NCI-H82 (cell line): ENCODE measurements at places on chromosomes 3 and 15.

DNA sequence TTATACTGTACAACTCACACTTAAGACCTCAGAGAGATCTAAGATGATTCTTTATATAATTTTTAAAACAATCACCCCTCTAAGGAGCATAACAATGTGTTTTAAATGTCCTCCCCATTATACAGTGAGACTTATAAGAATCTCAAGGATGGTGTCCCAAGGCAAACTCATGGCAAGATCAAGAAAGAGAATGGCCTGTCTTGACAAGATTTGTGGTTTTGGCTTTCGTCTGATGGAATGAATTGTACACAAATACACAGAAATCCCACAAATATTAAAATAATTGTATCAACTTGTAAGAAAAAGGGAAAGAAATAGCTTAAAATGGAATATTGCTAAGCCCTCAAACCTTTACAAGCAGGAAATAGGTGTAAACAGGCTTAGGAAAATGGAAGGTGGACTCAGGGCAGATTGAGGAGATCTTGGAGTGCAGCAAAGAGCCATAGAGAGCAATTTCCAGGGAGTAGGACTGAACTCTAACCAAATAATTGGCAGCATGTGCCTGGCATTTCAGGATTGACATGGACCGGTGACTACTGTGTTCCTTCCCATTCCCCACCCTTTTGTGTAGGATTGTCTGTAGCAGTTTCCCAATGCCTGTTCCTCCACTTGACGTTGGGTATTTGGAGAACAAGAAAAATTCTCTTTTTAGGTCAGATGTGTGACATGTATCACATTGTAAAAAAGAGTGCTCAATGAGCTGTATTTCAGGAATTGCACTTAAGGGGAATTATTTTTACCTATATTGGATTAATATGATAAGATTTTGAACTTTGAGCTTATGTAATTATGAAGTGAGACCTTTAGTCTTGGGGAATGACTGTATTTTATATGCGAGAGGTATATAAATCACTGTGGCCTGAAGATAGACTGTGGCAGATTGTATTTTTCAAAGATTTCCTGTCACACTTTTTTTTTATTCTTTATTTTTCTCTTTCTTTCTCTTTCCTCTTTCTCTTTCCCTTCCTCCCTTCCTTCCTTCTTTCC lies 317.8 kb upstream of the SLITRK3 start:
- DNase-seq: no peak

- no peak for DNase-seq
These were observed 37.3 kb upstream of the ATP10A start for GRCh38 chr15:25900431-25900830.

- DNase-seq: no peak
These were observed 100.4 kb upstream of the NR2E3 start for GRCh38 chr15:71709808-71710418.

GRCh38 chr3:94101860-94102259 lies 39.0 kb downstream of the NSUN3 start:
- DNase-seq: peak; percentile 9

DNA sequence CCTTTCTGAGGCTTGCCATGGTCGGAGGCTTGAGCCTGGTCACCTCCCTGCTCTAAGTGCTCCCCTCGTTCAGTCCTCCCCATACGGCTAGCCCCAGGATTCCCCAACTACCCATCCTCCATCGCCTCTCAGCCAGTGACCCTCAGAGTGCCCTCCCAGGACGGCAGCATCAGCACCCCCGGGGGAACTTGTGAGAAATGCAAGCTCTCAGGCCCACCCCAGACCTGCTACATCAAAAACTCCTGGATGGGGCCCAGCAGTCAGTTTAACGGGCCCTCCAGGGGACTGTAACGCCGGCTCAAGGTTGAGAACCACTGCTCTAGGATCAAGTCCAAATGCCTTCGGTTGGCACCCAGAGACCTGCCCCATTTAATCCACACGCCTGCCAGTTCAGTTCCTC lies 6.9 kb downstream of the ADAMTS17 start:
- DNase-seq: no peak

DNA sequence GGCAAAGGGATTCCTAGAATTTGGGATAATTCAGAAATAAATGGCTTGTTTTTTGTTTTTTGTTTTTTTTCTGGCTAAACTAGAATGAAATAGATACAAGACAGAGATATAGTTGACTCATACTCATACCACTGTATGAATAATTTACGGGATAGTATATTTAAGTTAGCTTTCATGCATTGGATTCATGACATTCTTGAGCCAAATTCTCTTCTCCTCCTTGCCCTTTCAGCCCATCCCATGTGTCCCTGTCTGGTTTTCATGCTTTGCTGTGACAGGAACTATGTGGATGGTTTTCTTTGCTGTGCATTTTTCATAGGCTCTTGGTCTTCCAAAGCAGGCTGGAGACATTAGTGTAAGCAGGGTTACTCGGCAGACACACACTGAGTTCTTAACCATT lies 66.6 kb upstream of the UMPS start:
- no peak for DNase-seq

GRCh38 chr15:47728426-47728825 lies 11.1 kb downstream of the SEMA6D start:
- no peak for DNase-seq

DNA sequence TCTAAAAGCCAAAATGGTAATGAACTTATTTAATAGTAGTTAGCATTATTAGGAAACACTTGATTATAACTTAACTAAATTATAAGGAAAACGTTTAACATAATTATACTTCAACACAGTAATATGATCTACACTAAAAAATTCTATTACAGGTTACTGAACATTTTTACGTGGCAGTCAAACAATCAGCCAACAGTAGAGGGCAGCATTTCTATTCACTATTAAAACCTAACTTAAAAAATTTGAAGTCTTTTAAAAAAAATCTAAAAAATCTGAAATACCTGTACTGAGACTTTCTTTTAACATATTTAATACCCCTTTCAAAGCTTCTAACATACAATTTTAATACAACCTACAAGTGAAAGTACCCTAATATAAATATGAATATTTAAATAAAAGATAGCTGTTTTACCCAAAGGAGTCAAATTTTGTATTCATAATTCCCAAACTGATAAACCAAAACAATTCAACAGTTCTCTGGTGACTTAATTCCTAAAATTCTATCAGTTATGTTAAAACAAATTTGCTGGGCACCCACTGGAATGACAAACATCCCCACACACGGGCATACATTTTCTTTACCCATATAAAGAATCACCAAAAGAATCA lies 41.5 kb downstream of the DLG1 start:
- DNase-seq: peak; percentile 74

GRCh38 chr3:43953814-43954692 lies 263.3 kb downstream of the ABHD5 start:
- no peak for DNase-seq

DNA sequence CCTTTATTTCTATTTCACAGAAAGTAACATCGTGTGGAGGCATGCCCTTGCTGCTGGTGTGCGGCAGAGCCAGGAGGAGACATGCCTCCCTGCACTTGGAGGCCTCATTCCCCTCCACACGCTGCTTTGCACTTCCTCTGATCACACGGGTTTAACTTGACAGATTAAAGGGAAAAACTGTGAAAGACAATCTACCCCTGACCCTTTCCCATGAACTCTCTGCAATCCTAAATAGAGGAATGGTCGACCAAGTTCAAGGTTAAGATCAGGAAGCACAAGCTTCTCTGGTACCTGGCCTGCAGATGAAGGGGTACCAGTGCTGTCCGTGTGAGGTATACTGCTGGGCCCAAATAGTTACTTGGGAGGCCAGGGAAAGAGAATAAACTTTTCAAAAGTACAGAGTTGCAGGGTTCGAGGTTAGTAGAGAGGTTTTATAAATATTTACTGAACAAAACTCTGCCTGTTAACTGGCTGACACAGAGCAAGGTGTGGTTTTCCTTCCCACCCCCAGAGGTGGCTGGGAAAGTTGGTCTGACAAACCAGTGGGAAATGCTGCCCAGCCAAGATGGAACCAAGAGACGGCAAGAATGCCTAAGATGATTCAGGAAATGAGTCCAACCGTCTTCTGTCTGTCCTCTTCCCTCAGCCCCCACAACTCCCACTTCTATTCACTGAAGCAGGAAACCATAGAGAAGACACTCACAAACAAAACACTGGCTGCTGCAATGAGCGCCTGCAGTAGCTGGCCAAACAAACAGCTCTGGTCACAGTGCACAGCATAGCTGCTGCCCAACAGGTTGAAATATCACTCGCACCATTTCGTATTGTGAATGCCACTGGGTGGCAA lies 79.6 kb downstream of the IGF2BP2 start:
- DNase-seq: no peak

DNA sequence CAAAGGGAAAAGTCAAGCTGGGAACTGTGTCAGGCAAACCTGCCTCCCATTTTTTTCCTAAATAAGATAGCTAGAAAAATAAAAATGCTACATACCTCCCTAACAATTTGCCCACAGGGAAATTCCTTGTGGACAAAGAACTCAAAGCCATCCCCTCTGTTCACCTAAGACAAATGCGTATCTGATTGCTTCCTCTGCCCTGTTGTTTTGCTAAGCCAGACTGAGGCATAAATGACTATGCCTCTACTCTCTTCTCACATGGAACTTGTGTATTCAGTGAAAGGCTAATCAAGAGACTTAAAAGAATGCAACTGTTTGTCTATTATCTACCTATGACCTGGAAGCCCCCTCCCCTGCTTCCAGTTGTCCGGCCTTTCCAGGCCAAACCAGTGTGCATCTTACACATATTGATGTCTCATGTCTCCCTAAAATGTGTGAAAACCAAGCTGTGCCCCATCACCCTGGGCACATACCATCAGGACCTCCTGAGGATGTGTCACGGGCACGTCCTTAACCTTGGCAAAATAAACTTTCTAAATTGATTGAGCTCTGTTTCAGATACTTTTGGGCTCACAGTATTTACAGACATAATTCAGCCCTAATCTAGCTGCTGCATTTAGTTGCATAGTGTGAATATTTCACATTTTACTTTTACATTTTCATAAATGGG lies 15.8 kb downstream of the CHD2 start:
- no peak for DNase-seq

DNA sequence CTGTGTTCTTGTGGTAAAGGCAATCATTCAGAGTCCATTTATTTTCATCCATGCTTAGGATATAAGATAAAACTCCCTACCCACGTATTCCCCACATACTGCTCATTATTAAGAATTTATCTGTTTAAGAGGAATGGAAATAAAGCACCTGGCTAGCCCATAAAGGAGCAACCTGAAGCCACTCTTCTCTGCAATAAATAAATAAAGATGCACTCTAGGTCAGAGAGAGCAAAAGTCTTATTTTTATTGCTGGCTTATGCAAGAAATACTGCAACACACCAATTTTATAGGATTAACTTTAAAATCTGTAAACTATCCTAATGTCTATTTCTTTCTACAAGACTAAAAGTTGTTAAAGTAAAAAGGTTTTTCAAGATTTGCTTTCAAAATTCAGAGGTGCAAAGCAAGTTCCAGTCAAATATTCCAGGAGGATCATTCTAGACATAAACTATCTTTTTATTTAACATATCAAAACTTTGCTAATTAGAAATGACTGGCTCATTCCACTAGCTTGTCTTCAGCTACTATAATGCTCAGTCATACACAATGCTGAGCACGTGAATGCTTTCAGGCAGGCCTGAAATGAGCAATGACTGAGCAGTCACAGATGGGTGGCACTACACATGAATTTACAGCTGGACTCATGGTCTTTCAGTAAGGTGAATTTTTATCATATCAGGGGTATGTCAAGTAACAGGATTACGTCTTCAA lies 7.1 kb downstream of the TJP1 start:
- peak; percentile 60 for DNase-seq

DNA sequence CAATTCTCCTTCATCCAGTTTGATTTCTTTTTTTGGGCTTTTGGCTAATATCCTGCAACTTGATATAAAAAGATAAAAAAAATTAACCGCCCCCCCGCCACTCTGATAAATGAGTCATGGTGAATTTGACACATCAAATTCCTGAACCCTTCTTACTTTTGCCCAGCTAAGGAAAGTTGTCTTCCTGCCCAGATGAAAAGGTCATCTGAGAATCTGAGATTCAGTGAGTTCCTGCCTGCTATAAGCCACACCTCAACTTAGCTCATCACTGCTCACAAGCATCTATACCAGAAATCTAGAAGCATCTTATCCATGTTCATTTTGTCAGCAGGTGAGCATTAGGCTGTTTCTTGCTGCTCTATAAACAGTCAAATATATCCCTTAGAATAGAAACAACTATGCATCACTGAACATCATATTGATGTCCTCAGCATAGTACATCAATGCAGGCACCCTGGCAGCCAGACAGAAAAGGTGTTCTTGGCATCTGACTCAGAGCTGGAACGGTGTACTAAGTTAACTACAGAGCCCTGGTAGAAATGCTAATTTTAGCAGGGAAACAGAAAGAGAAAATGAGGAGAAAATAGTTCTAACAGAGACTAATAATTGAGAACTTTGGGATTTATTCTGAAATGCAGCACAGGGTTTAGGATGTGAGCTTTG lies 77.1 kb downstream of the SEMA6D start:
- no peak for DNase-seq

DNA sequence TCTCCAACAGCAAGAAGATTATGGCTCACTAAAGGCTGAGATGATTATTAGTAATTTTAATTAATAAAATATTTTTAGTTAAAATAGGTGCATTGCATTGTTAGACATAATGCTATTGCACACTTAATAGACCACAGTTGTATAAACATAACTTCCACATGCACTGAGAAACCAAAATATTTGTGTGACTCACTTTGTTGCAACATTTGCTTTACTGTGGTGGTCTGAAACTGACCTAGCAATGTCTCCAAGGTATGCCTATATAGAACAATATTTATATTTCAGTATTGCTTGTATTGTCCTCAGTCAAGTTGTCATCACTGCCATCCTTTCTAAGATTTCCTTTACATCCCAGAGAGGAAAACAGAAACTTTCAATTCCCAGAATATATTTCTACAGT lies 1215.2 kb downstream of the SI start:
- DNase-seq: no peak

GRCh38 chr15:67902579-67903009 lies 62.7 kb upstream of the RNU6-1 start:
- peak; percentile 99 for DNase-seq

- DNase-seq: no peak
These were observed 115.7 kb downstream of the RPL22L1 start for GRCh38 chr3:170754311-170754693.

DNA sequence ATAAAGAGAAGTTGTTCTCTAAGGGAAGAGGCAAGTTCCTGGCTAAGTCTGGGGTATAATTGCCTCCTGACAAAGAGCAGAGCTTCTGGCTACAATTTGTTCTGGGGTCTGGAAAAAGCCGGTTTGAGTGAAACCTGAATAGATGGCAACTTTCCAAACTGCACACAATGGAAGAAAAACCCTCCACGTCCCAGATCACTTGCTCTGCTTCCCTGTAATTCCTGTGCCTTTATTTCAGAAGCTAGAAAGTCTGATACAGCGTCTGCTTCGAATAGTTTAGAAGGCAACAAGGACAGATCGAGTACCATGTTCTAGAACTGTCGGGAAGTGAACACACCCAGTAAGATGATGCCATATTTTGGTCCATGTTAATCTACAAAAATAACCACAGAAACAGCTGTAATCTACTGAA lies 1.6 kb upstream of the WDR82 start:
- no peak for DNase-seq
